ENCODE measurements at places on chromosomes 2 and 18.

GRCh38 chr18:80119111-80119510, 10.0 kb downstream of the ADNP2 start:
- no peak for DNase-seq

GRCh38 chr2:48315896-48316194, 214.1 kb upstream of the STON1 start:
- peak; percentile 55 for DNase-seq

GRCh38 chr2:5766056-5766455, 73.9 kb downstream of the SOX11 start:
- DNase-seq: no peak

GRCh38 chr2:210792000-210792399, 235.6 kb downstream of the CPS1 start:
- DNase-seq: no peak

DNA sequence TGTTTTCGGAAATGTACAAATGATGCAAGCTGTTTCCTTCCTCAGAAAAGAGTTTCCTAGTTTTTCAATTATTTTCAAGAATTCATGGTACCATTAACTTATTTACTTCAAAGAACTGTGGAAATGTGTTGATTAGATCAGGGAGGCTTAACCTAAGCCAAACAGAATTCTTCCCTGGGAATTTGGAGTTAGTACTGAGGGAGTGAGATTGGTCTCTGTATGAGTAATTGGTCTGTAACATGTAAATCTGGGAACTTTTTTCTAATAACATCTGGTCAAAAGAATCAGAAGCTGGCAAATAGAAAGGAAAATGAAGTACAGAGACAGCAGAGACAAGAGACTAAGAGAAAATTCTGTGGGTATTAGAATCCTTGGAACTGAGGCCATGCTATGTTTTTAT, 145.8 kb downstream of the BABAM2 start:
- DNase-seq: no peak

DNA sequence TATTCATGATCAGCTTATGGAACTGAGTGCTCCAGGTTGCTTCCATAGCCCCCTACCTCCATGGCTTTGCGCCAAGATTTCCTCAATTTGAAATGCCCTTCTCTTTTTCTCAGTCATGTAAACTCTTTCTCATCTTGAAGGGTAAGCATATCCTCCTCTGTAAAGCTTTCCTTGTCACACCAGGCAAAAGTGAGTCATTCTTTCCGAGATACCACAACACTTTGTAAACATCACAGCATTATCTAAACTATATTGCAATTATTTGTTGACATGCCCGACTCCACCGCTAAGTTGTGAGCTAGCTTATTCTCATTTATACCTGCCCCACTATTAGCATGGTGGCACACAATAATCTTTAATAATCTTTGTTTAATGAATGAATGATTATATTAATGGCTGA, 419.5 kb upstream of the CHST9 start:
- DNase-seq: no peak

- no peak for DNase-seq
Measured at GRCh38 chr2:170146784-170147183, 31.2 kb upstream of the MYO3B start.

DNA sequence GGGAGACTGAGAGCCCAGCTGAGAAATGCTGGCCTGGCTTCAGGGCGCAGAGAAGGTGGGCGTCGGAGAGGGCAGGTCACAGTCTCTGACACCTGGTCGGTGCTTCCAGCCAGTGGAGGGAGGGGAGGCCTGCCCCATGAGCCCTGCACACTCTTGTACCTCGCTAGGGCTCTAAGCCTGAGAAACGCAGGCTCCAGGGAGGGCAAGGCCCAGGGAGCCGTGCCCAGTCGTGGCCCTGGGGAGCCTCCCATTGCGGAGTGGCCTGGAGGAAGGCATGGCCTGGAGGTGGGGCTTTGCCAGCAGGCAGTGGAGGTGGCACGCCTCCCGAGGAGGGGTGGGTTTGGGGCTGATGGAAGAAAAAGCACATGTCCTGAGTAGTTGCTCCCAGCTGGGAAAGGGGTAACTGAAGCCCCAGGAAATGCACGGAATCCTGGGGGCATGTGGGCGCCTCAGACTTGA, 39.0 kb downstream of the MTERF4 start:
- DNase-seq: no peak

- DNase-seq: no peak
Measured at GRCh38 chr2:9889812-9890261, 46.6 kb downstream of the TAF1B start.

DNA sequence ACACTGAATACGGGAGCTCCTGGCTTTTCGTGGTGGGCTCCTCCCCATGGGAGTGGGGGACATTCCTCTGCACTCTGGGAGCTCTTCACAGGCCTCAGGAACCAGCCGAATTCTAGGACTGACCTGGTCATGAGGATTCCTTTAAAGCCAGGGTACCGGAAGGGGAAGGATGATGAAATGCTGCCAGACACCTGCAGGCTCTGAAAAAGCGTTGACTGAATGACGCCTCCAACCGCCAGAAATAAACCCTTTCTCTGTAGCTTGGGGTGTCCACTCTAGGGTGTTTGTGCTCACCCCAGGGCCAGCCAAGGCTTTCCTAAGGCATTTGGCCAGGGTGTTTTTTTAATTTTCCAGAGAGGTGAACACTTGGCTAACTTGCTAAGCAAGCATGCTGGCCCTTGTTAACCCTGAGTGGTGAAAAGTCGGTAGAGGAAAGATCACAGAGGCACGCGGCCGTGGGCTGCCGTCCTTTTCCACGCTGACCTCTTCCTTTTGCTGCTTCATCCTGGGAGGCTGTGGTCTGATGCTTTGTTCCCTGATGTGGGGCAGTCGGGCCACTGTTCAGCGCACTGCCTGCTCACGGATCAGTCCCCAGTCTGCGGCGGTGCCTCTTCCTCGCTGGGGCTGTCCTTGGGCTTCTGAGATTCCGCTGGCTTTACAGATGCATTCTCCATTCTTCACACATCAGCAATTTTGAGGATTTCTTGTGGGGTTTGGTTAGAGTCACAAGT, 32.0 kb downstream of the IMPA2 start:
- no peak for DNase-seq

DNA sequence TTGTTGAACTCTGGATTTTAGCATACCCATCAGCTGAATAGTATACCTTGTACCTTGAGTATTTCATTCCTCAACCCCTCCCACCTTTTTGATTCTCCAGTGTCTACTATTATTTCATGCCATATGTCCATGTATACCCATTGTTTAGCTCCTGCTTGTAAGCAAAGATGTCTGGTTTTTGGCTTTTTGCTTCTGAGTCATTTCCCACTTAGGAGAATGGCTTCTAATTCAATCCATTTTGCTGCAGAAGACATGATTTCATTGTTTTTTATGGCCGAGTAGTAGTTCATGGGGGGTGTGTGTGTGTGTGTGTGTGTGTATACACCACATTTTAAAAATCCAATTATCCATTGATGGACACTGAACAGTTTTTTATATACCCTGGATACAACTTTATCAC, 24.3 kb upstream of the MOCOS start:
- no peak for DNase-seq

DNA sequence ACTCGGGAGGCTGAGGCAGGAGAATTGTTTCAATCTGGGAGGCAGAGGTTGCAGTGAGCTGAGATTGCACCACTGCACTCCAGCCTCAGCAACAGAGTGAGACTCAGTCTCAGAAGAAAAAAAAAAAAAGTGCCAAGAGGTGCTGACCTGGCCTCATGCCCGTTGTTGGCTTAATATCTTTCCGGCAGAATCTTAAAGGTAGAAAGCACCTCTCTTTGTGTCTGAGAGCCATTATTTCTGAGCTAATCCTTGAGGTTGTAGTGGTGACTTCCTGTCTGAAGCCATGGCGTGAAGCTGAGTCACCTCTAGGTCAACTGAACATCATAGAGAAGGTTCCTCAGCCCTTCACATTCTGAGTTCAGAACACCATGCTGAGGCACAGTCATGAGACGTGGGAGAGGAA, 60.4 kb downstream of the WDSUB1 start:
- DNase-seq: no peak

DNA sequence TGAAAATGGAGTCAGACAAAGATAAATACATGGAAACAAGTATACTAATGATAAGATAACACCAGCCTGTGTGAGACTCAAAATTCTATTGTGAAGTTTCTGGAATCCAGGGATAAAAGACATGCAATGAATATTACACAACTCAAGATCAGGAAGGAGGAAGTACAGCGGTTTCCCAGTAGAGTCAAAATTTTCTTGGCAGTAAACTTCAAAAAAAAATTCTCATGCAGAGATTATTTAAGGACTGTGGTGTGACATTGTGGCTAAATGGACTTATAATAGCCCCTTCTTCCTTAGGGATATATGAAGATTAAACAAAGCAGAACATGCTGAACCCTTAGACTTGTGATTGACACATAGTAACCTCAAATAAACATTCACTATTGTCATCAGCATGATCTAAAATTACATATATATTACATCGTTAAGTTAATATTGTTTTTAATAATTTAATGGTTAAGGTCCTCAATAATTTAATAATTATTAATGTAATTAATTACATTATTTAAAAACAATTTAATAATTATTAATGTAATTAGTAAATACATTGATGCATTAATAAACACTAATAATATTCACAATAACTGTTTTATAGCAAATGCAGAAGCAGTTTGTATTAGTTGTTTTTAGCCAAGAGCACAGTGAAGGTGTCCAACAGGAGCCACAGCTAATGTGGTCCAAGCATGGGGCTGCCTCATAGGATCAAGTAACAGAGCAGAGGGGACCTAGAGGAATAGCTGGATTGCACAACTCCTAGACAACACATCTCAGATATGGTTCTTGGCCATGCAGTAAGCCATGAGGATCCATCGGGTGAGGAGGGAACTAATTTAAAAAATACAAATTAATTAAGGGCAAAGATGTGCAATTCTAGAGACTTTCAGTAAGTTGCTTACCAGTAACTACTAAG, 77.3 kb downstream of the POLE4 start:
- DNase-seq: no peak

DNA sequence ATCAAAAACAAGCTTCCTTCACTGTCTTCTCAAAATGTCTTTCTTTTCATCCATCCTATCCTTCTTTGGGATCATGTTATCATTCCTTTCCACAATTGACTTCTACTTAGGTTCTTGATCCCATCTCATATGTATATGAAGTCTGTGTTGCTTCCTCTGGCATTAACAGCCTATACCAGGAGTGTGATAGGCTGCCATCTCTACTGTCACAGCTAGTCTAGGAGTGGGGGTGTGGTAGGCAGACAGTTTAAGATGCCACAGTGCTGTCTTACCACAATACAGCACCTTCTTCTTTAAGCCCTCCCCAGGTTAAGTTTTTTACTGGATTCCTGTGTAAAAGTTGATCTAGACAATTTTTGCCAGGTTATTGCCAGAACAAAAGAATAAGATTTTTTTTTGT, 3.7 kb upstream of the HTR2B start:
- DNase-seq: no peak

DNA sequence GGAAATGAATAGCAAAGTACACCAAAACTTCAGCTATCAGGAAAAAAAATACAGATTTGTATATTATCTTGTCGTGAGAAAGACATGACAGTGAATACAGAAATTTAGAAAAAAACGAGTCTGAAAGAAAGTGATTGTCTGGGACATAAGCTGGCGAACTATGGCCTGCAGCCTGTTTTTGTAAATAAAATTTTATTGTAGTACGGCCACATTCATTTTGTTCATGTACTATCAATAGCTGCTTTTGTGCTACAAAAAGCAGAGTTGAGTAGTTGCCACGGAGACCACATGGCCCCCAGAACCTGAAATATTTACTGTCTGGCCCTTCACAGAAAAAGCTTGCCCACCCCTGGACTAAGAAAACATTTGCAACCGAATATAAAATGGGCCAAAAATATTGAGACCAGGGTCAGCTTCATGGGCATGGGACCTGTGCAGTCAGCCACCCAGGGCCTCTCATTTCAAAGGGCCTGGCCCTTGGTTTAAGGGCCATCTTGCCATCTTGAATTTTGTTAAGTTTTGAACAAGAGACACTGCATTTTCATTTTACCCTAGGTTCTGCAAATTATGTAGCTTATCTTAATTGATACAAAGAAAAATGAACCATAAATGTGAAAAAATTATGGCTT, 17.9 kb downstream of the ANTXR1 start:
- DNase-seq: no peak

GRCh38 chr2:98020992-98021713, 25.4 kb upstream of the TMEM131 start:
- DNase-seq: no peak

DNA sequence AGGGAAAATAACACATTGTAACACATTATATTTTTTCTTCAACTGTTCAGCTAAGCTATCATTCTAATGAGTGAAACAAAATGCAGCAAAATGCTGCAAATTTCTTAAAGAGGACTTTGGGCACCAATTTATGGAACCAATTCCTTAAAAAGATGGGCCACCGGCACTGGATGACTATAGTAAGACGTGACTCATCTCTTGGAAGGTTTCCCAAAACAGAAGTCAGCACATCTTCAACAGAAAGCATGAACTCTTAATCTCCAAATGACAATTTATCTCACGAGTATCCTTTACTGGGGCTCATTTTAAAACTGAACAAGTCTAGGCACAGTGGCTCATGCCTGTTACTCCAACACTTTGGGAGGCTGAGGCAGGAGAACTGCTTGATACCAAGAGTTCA, 213.4 kb downstream of the CDH20 start:
- no peak for DNase-seq

- DNase-seq: no peak
Measured at GRCh38 chr18:73384246-73384645, 516.5 kb upstream of the NETO1 start.

DNA sequence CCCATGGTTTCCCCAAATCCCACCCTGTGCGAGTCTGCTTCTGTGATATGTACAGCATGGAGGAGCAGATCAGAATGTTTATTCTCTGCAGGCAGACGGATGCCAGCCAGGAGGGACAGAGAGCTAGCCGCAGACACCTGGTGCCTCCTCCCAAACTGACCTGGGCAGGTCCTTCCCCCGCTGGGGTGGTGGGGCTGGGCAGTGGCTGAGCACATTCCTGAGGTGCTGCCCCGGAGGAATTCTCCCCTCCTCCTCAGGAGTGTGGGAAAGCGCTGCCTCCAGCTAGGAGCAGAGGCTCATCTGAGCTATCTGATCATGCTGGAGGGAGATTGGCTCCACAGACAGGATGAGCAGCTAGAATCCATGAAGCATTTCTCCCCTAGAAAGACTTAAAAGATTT, 21.7 kb downstream of the C2orf92 start:
- DNase-seq: no peak

DNA sequence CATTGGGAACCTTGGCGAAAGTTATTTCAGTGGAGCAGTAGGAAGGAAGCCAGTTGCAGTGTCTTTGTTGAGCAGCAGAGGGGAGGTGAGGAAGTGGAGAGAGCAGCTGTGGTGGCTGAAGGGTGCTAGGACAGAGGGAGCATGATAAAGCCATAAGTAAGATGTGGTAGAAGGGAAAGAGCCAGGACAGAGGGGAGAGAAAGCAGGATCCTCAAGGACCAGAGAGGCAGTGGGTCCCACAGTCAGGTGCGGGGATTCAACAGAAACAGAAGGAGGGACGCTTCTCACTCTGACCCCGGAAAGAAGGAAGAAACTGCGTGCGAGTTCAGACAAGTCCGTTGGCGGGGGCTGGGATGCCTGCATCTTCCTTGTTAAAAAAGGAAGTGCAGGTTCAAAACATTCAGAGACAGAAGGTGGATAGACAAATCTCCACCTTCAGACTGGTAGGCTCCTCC, at the start of gene CXCR2:
Gene CXCR2 (plus strand): TSS at position 403 of the 455 bp plus-strand sequence. CDS start 8,774 bp downstream, outside the sequence.
- DNase-seq: no peak

- no peak for DNase-seq
Measured at GRCh38 chr18:8904316-8904715, 198.2 kb upstream of the NDUFV2 start.

Data from activated naive CD4-positive, alpha-beta T cell treated with Interleukin-2 at 50 U/mL for 16 hours (primary cell).